ENCODE measurements at places on chromosomes 5 and 9.
A peak's percentile ranks its signal among the peaks of the same experiment; 100 is the strongest.

- no peak for DNase-seq
Observed at GRCh38 chr9:99833735-99834134, 12.1 kb downstream of the NR4A3 start.

DNA sequence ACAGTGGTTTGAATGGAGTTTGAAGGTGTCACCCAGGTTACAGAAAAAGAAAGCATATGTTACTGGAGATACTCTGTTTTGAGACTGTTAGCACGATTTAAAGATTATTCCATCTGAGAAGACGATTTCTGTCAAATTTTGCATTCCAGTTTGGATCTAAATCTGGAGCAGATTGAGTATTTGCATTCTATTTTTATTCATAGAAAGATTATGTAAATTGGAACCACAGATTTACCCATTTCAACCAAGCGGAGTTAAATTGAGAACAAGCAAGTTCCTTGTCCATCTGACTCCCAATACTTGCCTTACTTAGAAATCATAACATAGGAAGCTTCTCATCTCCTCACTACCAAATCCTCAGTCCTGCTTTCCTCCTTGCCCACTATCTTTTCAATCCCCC, 255.7 kb downstream of the CHSY3 start:
- DNase-seq, result no peak

GRCh38 chr9:38091310-38092199, 22.5 kb upstream of the SHB start:
- peak; percentile 44 for DNase-seq

DNA sequence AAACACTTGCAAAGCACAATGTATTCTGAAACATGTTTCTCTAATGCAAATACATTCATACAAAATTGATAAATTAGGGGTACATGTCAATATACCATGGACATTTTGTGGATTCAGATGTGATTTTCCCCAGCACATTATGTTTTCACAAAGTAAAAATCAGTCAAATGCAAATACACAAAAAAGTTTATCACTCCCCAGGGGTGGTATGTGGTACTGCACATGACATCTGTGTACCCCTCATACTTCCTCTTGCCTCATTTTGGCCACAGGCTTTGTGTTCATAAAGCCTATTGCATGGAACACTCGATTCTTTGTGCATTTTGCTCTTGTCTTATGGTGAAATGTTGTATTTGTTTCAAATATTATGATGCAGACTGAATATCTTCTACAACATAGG, 116.8 kb upstream of the PDE4D start:
- DNase-seq, result no peak

DNA sequence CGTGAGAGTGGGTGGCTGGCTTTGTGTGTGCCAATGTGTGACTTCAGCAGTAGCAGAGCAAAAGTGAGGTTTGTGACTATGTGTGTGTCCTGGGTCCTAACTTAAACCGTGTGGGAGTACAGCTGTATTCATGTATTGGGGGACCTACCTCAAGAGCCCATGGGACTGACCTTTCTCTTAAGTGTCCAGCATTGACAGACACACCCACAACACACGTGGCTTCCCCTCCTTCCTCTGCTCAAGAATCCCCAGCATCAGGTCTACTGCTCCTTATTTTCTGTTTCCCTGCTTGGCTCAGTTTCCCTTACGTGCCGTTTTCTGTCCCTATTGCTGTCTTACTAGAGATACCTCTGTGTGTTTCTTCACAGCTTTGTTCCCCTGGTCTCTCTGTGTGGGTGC, 616 bp downstream of the IL11RA start:
- DNase-seq, result no peak

DNA sequence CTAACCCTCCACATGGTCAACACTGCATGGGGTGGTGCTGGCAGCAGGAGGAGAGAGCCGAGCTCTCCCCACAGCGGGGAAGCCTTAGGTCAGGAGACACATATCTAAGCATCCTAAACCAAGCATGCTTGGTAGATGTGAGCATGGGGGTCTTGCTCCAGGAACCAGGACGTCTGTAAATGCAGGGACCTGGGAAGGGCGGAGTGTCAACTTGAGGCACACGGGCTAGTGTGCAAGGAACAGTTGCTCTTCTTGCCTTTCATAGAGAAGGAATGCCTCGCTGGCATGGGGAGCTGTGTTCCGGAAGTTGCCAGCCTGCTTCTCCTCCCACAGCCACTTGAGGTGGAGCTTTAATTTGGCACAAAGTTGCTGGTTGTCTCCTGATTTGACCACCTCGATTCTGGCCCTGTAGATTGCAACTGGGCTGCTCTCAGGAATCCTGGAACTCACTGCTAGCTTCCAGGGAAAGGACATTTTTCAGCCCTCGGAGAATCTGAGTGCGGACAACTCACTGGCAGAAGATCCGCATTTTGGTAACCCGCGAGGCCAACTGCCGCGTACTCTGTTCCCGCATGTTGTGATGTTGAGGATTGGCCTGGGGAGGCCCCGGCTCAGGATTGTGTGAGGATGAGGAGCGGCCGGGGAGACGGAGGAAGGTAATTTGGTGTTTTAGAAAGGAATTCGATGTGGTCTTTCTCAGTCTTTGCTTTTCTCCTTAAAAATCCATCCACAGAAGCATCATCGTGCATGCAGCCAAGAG, 370.3 kb upstream of the IRX1 start:
- no peak for DNase-seq

DNA sequence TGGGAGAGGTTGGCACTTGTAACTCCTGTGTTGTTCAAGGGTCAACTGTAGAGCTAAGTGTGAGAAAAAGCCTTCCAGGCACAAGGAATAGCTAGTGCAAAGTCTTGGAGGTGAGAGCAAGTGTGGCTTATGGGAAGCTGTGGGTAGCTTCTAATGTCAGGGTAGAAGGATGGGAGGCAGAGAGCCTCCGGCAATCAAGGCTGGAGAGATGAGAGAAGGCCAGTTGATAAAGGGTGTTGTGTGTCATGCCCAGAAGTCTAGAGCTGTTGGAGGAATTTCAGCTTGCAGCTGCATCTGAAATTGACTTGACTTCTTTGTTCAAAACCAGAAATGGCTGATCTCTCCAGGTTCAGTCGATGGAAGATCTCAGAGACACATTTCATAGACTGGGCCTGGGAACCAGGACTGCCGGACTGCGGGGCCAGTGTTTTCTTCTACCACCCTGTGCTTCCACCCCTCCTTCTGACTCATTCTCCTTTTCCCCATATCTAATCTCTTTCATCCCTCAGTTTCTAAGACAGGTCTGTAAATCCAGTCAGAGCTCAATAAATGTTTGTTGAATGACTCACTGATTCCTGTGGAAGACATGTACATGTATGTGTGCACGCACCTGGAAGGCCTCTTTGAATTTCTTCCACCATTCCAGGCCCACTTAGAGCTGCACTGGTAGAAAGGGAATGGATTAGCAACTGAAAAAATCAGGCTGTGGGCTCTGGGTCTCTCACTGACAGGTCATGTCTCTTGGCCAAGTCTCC, 67.8 kb upstream of the KLF4 start:
- DNase-seq, result no peak

- DNase-seq, result peak; percentile 63
Observed at GRCh38 chr5:142915813-142916424, 145.7 kb downstream of the ARHGAP26 start.

GRCh38 chr5:141779503-141779973, 97.5 kb upstream of the ARAP3 start:
- no peak for DNase-seq

DNA sequence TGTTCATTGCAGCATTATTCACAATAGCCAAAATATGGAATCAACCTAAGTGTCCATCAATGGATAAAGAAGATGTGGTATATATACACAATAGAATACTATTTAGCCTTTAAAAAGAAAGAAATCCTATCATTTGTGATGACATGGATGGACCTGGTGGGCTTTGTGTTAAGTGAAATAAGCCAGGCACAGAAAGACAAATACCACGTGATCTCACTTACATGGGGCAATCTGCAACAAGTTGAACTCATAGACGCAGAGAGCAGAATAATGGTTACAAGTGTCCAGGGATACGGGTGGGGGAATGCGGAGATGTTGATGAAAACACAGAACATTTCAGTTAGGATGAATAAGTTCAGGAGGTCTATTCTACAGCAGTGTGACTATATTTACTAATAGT, 66.4 kb upstream of the ALDH1B1 start:
- DNase-seq, result no peak

DNA sequence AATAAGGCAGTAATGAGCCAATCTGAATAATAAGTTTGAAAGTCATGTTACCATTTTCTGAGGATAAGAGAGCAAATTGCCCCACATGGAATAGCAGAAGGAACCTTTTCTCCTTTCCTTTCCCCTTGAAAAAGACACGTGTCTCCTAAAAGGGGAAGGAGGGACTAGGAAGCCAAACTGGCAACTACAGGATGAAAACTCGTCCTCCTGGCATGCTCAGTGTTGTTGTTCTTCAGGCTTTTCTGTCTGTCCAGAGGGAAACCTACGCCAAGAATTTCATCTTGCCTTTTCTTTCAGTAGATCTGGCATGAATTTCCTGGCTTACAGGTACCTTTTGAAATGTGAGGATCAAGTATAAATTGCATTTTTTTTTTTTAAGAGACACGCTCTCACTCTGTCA, 355.9 kb upstream of the TLE4 start:
- no peak for DNase-seq

DNA sequence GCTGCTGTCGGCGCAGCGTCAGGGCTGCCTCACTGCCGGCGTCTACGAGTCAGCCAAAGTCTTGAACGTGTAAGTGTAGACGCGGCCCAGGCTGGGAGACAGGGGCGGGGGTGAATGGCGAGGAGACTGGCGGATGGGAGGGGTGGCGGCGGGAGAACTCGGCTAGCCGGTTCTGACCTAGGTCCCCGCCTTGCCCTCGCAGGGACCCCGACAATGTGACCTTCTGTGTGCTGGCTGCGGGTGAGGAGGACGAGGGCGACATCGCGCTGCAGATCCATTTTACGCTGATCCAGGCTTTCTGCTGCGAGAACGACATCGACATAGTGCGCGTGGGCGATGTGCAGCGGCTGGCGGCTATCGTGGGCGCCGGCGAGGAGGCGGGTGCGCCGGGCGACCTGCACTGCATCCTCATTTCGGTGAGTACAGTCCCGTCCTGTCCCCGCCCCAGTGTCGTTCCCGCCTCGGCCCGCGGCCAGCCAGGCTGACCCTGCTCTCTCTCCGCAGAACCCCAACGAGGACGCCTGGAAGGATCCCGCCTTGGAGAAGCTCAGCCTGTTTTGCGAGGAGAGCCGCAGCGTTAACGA, 745 bp downstream of the GADD45G start:
- peak; percentile 33 for DNase-seq

- no peak for DNase-seq
Observed at GRCh38 chr9:36093384-36093783, 43.1 kb upstream of the GLIPR2 start.

- no peak for DNase-seq
Observed at GRCh38 chr5:168531191-168531590, 2.1 kb downstream of the FBLL1 start.

DNA sequence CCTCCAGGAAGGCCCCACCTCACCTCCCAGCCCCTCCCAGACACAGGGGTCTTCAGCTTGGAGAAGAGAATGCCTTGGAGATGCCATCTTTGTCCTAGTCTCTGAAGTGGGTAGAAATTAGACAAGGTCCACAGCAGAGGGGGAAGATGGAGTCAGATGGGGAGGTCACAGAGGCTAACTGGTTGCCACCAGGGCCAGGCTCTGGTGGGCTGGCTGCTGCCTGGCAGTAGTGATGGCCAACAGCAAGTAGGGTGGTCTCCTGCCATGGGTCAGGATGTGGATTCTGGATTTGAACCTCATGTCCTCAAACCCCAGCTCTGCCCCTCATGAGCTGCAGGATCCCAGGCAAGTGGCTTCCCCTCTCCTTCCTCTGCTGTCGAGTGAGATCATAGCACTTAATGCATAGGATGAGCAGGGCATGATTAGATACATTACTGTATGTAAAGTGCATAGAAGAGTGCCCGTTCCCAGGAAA, 38.7 kb upstream of the NEK6 start:
- no peak for DNase-seq

- DNase-seq, result peak; percentile 57
Observed at GRCh38 chr5:159156426-159157238, 52.7 kb downstream of the RNF145 start.

DNA sequence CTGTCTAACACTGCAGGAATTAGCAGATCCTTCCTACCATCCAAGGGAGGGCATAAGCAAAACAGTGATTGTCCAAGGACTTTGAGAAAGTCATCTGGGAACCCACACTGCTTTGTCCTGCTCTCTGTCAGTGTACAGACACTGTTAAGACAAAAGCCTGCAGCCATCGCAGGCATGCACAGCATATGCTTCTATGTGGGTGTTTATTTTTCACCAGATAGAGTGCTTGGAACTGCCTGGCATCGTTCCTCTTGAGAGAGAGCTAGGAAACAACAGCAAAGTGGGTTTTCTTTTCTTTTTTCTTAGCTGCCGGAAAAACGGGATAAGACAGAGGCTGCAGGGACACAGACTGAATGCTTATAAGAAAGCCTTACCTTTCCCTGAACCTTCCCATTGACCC, 212.3 kb downstream of the ICE1 start:
- DNase-seq, result no peak

DNA sequence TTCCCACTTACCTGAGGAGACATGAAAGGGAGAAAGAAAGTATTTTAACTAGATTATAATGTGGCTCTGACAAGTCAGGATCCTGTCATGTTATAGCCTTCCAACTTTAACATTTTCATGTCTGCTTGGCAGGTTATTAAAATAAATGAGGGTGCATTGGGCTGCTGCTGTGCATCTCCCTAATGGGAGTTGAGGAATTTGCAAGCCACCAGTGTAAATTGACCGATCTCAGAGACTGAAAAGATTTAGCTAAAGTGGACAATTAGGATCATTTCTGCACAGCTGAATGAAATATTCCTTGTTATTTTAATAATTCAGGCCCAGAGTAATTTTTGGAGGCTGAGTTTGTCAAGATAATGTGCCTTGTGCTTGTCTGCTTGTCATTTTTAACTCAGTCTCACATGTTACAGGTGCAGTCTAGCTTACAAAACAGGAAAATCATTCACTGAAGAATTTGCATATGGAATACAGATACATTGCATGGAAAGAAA, 366.3 kb upstream of the ADAMTS16 start:
- DNase-seq, result no peak

DNA sequence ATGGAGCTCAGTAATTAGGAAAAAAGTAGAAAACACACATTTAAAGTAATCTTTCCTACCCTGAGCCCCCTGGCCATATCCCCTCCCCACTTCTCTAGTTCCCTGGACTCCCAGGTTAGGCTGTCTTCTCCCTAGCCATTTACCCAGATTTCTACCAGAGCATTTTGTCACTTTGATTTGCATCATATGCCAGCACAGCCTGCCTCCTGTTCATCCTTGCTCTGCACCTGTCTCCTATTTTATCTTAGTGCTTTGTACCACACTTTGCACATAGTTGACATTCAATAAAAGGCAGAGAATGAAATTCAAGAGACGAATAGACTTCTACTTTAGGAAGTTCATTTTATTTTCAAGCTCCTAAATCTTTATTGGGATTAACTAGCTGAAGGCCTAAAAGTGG, 344.5 kb downstream of the EBF1 start:
- no peak for DNase-seq

- no peak for DNase-seq
Observed at GRCh38 chr5:116492016-116492623, 82.5 kb downstream of the SEMA6A start.

- peak; percentile 50 for DNase-seq
Observed at GRCh38 chr5:109479260-109479860, 69.6 kb upstream of the PJA2 start.

- DNase-seq, result no peak
Observed at GRCh38 chr9:107935931-107936330, 446.4 kb upstream of the KLF4 start.

- DNase-seq, result peak; percentile 82
Observed at GRCh38 chr9:136119061-136119882, 597 bp upstream of the TMEM250 start.
